Caco-2 (cell line): ENCODE measurements at places on chromosomes 1 and 21. TPM values are rescaled to one million over a fixed set of nuclear protein-coding genes. Genes with fewer than 3 reads are reported as not detected.
A peak's percentile ranks its signal among the peaks of the same experiment; 100 is the strongest.

The THEM5 gene
- total RNA-seq: not detected in 2 replicates

The SLFNL1 gene
- total RNA-seq: 0.09 and 0.18 TPM in 2 replicates

The MAB21L3 gene
- 0.26 and 0.66 TPM in 2 replicates for total RNA-seq

The SLC16A4 gene
- 7.6 and 9.3 TPM in 2 replicates for total RNA-seq

- DNase-seq: no peak
- no peaks in the 10 kb centered on the region for H3K4me1 ChIP-seq
- no peak overlapping the region for H3K4me3 ChIP-seq
- H3K27me3 ChIP-seq: no peaks in the 10 kb centered on the region
Measured at GRCh38 chr1:210482491-210482890, 153.8 kb downstream of the HHAT start.

GRCh38 chr1:6831366-6831765 lies 46.1 kb downstream of the CAMTA1 start:
- no peak for DNase-seq
- no peak overlapping the region for H3K4me3 ChIP-seq
- H3K4me1 ChIP-seq: peaks cover 12% of the 10 kb centered on the region
- no peak overlapping the region for H3K27ac ChIP-seq

- no peak for DNase-seq
- H3K27me3 ChIP-seq: no peaks in the 10 kb centered on the region
- peaks cover 25% of the 10 kb centered on the region for H3K4me1 ChIP-seq
- no peak overlapping the region for H3K4me3 ChIP-seq
- H3K27ac ChIP-seq: no peak overlapping the region
Measured at GRCh38 chr21:33386222-33386784, 16.9 kb upstream of the IFNGR2 start.

GRCh38 chr1:150302338-150302737 lies 8.7 kb downstream of the MRPS21 start:
- no peaks in the 10 kb centered on the region for H3K27me3 ChIP-seq
- H3K4me3 ChIP-seq: no peak overlapping the region
- no peak overlapping the region for H3K27ac ChIP-seq
- DNase-seq: no peak

- no peaks in the 10 kb centered on the region for H3K27me3 ChIP-seq
- no peak for DNase-seq
- no peaks in the 10 kb centered on the region for H3K36me3 ChIP-seq
- H3K4me1 ChIP-seq: peaks cover 21% of the 10 kb centered on the region
- no peak overlapping the region for H3K4me3 ChIP-seq
Measured at GRCh38 chr21:37656899-37657298, 259.4 kb downstream of the KCNJ6 start.

DNA sequence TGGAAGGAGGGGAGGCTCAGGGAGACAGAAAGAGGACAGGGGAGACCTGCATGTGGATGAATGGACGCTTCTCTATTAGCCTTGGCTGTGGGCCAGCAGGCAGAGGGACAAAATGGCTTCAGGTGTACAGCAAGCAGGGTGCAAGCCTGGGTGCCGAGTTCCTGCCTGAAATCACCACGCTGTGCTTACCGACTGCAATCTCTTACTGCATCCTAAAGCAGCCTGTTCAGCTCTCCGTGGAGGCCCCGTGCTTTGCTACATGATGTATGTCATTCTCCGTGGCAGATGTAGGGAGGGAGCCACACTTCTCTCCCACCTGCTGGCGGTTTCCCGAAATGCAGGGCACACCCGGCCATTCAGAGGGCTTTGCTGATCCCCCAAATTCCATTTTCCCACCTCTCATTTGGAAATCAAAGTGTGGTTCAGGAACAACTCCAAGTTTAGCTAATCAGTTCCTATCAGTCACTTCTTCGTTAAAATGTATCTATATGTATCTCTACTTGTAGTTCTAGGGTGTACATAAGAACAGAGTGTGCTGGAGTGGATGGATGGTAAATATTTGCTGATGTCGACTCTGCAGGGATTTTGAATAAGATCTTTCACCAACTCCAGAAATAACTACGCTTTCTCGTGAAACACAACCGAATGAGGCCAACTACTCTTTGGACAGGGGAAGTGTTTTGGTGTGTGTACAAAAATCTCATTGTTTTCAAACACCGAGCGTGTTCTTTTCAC lies 122.3 kb upstream of the BACE2 start:
- no peak overlapping the region for H3K27ac ChIP-seq
- H3K36me3 ChIP-seq: no peaks in the 10 kb centered on the region
- H3K4me3 ChIP-seq: no peak overlapping the region
- no peaks in the 10 kb centered on the region for H3K27me3 ChIP-seq
- peak; percentile 48 for DNase-seq

DNA sequence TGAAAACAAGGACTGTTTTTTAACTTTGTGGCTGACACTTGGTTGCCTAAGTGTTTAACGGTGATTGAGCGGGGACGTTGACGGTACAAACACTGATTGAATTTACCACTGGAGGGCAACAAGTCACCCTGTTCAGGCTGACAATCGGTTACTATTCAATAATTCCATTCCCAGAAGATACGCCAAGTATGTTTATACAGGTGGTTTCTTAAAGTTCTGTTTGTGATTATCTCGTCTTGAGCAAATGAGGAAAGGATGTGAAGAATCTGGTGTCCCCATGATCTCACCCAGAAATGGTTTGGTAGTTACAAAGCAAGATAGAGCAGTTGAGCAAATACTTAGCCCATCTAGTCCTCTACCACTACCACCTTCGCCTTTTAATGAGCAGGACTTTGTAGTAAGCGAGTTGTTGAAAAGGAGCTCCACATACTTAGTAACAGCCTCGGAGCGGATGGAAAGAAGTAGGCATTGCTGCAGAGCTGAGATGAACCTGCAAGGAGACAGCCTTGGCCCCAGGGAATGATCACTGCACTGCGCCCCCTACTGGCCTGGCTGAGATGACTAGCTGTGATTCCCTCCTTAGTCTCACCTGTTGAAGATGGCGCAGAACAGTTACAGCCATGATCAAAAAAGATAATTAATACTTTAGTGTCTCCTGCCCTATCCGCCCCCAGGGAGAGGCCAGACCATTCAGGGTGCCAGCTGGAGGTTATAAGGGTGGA lies 36.3 kb downstream of the IFNAR1 start:
- H3K36me3 ChIP-seq: no peaks in the 10 kb centered on the region
- peaks cover 18% of the 10 kb centered on the region for H3K4me1 ChIP-seq
- peak; percentile 84 for DNase-seq
- no peaks in the 10 kb centered on the region for H3K27me3 ChIP-seq

DNA sequence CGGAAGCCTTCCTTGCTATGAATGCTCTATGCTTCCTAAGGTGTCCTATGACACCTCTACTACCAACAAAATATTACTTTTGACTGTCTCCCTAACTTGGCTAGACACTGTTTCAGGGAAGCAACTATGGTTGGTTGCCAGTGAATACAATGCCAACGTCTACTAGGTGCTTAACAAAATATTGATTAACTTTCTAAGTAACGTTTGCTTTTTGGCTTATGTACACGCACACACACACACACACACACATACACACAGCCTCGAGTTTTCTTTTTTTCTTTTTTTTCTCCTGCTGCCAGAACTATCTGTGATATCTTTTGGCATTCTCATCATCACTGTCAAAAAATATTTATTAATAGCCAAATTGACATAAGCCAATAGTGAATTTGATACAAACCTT lies 864.0 kb downstream of the PLA2G4A start:
- DNase-seq: no peak
- no peak overlapping the region for H3K27ac ChIP-seq
- no peaks in the 10 kb centered on the region for H3K36me3 ChIP-seq
- no peak overlapping the region for H3K4me3 ChIP-seq

DNA sequence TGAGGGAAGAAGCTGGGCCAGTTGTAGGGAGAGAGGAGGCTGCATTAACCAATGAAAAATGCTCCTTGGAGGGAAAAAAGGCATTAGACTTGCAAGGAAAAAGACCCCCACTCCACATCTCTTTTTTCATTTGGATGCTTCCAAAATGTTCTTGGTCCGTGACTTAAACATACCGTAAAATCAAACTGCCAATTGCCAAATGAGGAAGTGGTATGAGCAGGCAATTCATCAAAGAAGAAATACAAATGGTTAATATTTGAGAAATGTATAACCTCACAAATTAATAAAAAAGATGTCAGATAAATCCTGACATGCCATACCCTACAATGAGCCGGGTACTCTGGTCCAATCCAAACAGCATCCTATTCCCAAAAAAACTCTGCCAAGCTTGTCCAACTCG lies 30.6 kb downstream of the KANK4 start:
- no peak for DNase-seq
- H3K4me1 ChIP-seq: peaks cover 50% of the 10 kb centered on the region
- H3K4me3 ChIP-seq: no peak overlapping the region
- H3K27me3 ChIP-seq: no peaks in the 10 kb centered on the region
- H3K36me3 ChIP-seq: no peaks in the 10 kb centered on the region
